ENCODE measurements at places on chromosomes 4 and X.

- no peak for DNase-seq
Measured at GRCh38 chr4:138049355-138049754, 192.8 kb downstream of the SLC7A11 start.

DNA sequence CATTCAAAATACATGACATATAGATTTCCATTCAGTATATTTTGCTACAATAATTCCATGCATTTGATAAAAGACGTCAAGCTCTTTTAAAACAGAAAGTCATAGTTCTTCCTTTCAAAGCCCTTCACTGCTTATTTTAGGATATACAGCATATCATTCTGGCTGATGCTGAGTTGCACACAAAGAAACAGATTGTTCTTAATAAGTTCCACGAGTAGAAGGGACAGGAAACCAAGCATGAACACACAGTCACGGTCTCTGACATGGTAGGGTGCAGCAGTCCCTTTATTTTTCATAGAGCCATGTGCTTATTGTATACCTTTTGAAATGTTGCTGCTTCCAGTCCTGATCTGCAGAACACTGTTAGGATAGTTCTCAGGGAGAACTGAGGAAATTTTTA is 85.4 kb downstream of the MAGEB10 start:
- DNase-seq = no peak

DNA sequence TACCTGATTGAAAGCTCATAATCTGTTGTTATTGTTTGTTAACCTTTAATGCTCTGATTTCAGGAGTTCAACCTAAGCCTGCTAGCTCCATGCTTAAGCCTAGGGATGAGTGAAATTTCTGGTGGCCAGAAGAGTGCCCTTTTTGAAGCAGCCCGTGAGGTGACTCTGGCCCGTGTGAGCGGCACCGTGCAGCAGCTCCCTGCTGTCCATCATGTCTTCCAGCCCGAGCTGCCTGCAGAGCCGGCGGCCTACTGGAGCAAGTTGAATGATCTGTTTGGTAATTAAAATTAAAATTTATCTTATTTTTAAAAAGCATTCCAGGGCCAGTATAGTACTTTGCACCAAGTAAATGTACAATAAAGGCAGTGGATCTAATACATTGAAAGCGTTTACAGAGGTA is 37.1 kb upstream of the MSANTD1 start:
- no peak for DNase-seq

GRCh38 chr4:152516156-152516555 is 19.7 kb downstream of the FBXW7 start:
- no peak for DNase-seq

DNA sequence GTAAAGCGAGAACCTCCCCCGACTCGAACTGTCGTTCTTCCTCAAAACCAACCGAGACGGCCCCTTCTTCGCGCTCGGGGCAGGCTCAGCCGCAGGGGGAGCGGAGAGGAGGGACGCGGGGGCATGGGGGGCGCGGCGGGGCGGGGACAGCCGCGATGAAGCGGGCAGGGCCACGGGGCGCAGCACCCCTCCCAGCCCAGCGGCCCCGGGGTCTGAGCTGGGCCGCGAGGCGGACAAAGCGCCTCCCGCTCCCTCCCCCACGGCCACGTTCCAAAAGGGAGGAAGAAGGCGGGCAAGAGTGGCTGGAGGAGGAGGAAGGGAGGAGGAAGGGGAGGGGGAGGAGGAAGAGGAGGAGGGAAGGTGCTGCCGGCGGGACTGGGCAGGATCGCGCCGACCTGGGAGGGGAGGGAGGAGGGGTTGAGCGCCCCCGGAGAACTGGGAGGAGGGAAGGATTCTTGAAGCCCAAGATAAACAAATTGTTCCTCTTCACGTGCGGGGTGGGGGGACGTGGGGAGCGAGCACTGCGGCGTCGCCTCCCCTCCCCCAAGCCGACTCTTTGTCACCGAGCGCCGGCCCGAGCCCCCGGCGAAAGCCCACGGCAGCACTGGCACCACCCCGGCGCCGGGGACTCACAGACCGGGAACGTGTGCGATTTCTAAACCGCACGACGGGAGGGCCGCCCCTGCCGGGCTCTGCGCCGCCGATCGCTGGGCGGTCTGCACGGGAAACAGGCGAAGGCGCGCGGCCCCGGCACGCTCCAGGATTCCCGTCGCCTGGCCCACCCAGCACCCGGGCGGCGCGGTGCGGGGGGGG is 2.9 kb downstream of the MAML3 start:
- DNase-seq = peak; percentile 70

DNA sequence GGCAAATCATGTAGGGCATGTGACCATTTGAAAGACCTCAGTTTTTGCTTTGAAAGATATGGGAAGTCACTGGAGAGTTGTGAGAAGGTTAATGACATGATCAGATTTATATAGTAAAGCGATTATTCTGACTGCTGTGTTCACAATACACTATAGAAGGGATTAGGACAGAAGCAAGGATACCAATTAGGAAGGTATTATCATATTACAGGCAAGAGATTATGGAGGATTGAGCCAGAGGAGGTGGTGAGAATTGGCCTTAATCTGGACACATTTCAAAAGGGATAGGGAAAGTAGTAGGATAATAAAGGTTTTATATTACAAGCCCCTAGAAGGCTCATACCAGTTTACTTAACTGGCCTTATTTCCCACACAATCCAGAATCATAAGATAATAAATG is 124.9 kb upstream of the POF1B start:
- DNase-seq = no peak
